ENCODE measurements at places on chromosomes 1 and 21. TPM values are rescaled to one million over a fixed set of nuclear protein-coding genes. Genes with fewer than 3 reads are reported as not detected.
A peak's percentile ranks its signal among the peaks of the same experiment; 100 is the strongest.

Gene PLCH2
- total RNA-seq, result 0.74 TPM

DNA sequence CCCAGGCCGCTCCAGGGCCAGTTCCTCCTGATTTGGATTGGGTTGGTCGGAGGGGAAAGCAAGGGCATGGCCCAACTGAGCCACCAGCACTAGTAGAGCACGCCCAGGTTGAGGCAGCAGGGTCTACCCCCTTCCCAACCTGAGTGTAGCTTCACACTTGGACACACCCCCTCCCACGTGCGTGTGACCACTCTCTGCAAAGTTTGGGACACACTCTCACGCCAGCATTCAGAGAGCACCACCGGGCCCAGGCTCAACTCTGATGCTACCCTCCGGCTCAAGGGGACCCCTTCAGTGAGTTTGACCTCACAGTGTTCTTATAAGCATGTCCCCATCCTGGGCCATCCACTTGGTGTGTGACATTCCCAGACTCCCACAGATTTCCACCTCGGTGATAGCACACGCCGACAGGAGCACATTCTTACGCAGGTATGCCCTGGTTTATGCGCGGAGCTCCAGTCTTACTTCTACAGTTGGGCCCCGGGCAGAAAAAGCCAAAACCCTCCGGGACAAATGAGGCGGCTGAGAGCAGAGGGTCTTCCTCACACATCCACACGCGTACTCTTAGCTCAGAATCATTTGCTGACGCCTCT lies 3.0 kb upstream of the DMRTA2 start:
- DNase-seq, result no peak

DNA sequence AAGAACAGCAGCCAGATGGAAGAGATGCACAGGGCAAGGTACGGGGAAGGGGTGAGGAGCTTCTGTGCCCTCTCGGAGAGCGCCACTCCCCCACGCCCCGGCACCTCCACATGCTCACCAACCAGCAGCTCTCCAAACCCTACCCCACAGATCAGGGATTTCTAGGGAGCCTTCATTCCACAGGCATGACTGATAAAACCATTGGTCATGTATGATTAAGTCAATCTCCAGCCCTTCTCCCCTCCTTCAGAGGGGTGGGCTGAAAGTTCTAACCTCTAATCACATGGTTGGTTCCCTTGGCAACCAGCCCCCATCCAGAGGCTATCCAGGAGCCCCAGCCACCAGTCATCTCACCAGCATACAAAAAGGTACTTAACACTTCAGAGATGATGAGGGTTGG lies 144.7 kb downstream of the TGFBR3 start:
- DNase-seq, result no peak

GRCh38 chr1:215794156-215794555 lies 227.1 kb downstream of the KCTD3 start:
- no peak for DNase-seq

GRCh38 chr1:183159960-183160359 lies 26.1 kb upstream of the LAMC2 start:
- DNase-seq, result peak; percentile 94

Gene SMPDL3B
- total RNA-seq, result 0.38 TPM

DNA sequence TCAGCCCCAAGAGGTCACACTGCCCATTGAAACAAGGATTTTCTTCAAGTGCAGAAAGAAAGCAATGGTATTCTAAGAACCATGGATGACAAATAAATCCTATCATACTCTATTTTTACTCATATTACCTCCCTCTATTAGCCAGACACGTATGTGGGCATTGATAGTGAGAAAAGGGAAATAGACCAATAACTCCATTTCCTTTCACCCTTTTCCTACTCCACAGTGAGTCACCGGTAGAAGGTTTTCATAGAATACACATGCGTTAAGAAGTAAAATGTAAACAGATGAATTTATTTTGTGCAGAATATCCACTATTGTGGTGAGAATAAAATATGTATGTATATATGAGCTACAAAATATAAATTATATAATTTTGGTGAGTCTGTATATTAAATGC lies 568.9 kb upstream of the ADGRL4 start:
- DNase-seq, result no peak

Gene YTHDF2
- 43.8 TPM for total RNA-seq

DNA sequence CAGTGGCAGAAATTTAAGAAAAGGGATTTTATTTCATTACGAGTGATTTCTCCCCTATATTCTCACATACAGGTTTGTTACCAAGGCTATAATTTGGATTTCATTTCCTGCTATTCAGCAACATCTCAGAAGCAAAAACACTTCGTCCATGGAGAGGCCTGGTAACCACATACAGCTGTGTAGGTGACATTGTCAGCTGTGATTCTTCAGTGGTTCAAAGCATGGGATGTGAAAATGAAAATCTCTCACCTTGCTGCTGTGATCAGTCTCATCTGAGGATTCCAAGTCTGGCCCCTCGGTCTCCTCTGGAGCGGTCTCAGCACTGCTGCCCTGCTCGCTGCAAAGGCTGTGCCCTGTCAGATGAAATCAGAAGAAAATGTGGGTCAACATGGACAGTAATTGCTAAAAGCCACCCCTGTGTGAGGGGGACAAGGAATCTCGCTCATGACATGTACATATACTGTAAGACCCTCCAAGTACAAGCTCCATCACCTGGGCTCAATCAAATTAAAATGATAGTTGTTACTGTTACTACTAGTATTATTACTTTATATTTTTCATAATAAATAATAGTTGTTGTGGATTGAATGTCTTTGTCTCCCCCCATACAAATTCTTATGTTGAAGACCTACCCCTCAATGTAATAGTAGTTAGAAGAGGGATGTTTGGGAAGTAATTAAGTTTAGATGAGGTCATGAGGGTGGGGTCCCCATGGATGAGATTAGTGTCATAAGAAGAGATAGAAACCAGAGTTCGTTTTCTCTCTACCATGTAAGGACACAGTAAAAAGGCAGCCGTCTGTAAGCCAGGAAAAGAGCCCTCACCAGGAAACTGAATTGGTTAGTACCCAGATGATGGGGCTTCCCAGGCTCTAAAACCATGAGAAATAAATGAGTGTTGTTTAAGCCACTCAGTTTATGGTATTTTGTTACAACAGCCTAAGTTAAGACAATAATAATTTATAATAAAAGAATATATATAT lies 126.7 kb upstream of the KRTAP19-8 start:
- no peak for DNase-seq

Gene CHD5
- total RNA-seq, result not detected

DNA sequence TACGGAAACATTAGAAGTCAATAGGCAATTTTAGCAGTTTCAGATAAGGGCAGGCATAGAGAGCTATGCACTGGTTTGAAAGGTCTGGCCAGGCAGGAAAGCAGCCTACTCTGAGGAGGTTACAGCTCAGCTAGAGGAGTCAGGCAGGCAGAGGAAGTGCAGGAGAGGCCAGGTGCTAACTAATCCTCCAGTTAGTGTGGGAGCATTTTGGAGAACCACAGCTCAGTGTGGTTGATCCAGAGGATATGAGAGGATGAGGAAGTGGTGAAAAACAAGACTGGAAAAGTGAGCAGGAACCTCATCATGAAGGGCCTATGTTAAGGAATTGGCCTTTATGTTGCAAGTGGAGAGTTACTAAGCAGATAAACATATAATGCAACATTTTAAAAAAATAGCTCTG lies 282.4 kb upstream of the SGIP1 start:
- no peak for DNase-seq

GRCh38 chr1:175152006-175152652 lies 40.4 kb downstream of the KIAA0040 start:
- peak; percentile 33 for DNase-seq

DNA sequence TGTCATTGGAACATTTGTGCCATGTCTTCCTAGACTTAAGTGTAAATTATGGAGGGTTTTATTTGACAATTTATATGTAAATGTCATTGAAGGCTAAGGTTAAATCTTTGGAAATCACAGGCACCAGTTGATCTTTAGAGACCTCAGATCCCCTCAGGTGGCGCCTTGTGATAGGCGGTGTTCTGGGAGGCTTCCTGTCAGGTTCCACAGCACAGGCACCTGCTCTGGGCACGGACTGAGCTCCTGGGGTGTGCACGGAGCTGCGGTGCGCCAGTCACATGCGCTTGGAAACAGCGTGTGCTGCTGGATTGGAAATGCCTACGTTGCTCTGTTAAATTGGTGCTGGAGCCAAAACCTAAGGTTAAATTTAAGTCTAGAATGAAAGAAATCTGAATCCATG lies 12.1 kb downstream of the CD46 start:
- DNase-seq, result no peak

GRCh38 chr1:184803180-184803492 lies 48.5 kb upstream of the EDEM3 start:
- DNase-seq, result no peak

DNA sequence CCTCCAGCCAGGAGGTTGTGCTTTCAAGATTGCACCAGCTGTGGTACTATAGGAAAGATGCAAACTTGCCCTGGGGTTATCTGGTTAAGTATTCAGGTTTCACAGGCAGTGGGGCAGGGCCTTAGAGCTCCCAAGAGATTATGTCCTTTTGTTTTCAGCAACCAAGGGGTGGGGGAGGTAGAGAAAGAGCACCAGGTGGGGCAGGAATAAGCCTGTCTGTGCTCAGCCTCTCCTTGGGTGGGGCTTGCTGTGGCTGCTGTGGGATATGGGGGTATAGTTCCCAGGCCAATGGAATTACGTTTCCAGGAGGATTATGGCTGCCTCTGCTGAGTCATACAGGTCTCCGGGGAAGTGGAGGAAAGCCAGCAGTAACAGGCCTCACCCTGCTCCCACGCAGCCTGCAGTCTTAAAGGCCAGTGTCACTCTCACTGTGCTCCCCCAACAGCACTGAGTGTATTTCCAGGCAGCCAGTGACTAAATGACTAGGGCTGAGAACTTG lies 508.6 kb downstream of the RWDD3 start:
- DNase-seq, result peak; percentile 16

- DNase-seq, result no peak
Measured at GRCh38 chr1:181057079-181057478, 23.3 kb downstream of the MR1 start.

DNA sequence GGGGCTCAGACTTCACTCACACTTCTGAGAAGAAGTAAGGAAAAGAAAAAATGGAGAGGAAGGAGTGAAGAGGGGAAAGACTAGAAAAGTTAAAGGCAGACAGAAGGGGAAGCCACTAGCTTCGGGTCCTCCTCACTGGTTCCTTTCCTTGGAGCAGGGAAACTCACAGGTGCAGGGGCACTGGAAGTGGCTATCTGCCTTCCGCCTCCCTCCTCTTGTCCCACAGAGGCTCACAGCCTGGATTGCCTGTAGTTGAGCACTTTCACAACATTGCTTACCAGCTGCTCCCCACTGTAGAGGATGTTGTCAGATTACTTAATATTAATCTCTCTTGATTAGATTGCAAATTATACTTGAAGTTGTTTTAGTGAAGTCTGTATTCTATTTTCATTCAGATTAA lies 21.6 kb upstream of the ABCA4 start:
- DNase-seq, result no peak

Gene CLCA4
- total RNA-seq, result not detected

Gene GPBP1L1
- total RNA-seq, result 59.0 TPM

DNA sequence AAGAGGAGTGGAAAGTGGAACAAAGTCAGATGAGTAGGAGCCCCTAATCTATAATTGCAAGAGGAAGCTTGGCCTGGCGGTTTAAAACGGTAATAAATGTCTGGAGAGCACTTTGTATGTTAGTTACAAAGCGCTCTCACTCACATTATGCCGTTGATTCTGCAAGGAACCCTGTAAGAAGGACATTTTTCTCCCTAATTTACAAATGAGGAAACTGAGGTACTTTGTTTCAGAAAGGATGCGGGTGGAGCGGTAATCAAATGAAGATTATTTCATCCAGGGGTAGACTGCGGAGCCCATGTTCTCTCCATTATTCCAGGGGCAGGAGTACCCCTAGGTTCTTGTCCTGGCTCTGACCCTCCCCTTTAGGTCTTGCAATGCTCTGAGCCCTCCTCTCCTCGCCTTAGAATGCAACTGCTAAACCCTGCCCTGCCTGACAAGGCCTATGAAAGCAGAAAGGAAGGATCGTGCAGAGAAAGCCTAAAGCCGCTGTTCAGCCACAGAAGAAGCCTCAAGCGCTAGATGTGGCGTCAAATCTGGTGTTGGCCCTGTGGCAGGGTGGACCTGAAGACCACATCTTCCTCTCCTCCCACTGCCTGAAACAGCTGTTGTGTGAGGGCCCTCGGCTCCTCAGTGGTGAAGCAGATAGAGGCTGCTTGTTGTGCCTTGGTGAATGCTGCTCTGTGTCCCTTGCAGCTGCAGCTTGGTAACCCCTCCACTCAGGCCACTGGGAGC lies 588 bp upstream of the PACC1 start:
- no peak for DNase-seq

- no peak for DNase-seq
Measured at GRCh38 chr1:207261971-207262370, 59.5 kb upstream of the CD55 start.

GRCh38 chr1:178266619-178267066 lies 172.7 kb downstream of the RASAL2 start:
- DNase-seq, result no peak

DNA sequence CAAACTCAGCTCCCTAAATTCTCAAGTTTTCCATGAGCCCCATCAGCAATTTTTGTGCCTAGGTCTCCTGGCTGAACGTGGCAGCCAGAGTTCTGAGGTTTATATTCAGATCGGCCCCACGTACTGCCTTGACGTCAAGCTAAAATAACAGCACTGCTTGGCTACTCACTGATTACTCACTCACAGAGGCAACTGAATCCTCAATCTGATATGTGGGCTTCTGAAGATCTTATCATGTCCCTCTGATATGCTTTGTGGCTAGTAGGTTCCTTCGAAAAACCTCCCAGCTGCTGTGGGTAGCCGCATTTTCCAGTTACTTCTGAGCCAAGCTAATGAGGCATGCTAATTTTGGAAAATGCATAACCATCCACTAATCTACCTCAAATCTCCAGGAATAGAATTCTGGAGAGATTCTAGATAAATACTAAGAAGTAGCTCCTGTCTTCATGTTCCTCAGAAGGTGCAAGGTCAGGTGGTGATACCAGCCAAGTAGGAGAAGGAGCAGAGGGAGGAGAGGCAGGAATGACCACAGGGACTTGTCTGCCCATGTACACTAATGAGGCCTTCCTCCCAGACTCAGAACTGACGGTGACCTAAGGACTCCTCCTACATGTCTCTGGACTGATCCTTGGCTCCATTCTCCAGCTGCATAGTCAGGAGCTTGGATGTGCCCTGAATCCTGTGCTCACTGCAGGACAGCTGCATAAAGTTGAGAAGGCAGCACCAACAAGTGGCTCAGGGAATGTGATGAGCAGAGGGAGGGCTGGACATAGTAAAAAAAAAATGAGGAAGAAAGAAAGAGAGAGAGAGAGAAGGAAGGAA lies 263.7 kb downstream of the TNR start:
- DNase-seq, result no peak

Gene BARHL2
- total RNA-seq, result not detected

DNA sequence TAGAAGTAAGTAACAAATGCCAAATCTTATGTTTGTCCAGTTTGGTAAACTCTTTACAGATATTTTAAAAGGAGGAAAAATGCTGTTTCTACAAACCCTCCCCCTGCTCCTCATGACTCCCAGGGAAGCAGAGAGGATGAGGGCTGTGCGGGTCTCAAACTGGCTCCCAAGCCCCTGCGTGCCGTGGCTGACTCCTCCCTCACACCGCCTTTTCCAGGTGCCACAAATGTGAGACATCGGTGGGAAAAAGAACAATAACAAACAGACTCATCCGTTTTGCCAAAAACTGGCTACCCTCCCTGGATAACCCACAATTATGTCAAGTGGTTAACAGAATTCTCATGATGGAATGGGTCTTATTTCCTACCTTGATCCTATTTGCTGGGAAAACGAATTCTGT lies 594.6 kb downstream of the PTPRU start:
- no peak for DNase-seq

Gene OLFML3
- total RNA-seq, result not detected

Gene PDZK1
- 104 TPM for total RNA-seq

GRCh38 chr1:14929547-14930246 lies 223.8 kb upstream of the TMEM51 start:
- DNase-seq, result peak; percentile 67

GRCh38 chr1:13901039-13901438 lies 201.1 kb downstream of the PRDM2 start:
- no peak for DNase-seq

Gene A3GALT2
- total RNA-seq, result not detected

Measured in Caki2 (cell line).